ENCODE measurements at places on chromosomes 5 and 9.

DNA sequence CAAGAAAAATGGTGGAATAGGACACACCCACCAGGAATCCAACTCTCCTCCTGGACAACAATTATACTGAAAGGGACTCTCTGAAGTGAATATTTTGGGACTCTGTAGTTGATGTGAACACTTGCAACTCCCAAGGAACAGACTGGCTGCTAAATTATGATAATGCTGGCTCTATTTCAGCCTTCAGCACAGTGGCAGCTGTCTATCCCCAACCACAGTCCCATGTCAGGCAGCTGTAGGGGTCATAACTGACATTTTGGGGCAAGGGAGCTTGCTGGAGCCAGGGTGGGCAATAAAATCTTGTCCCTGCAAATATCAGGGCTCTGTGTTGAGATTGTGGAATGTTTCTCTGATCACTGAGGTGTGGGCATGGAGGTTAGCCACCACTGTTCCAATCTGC is 14.2 kb downstream of the SPATA31E1 start:
- no peak for DNase-seq

- no peak for DNase-seq
Measured at GRCh38 chr9:130741831-130742449, 48.4 kb downstream of the EXOSC2 start.

GRCh38 chr5:2899311-2899710 is 147.8 kb upstream of the IRX2 start:
- no peak for DNase-seq

GRCh38 chr5:160044967-160045366 is 36.0 kb downstream of the TTC1 start:
- no peak for DNase-seq

DNA sequence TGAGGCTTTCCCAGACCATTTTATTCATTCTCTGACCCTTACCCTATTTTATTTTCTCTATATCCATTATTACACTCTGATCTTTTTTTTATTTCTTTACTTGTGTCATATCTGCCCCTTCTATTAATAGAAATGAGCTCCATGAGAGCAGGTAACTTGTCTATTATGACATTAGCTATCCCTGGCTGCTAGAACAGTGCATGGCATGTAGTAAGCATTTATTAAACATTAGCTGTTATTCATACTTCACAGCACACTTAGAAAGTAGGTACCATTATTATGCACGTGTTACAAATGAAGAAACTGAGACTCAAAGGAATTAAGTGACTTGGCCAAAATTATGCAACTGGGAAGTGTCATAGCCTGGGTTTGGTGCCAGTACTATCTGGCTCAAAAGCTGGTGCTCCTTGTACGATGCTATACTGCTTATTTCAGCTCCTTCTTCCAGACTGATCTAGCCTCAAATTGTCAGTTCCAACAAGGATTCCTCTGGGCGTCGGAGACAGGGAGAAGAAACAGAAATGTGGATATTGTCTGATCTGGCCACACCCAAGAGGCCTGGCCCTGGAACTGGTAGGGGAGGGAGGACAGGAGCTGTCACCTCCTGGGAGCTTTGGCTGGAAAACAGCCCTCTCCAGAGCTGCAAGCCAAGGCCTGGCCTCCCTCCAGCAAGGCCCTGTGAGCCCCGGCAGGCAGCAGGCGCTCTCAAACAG is 10.8 kb upstream of the NIPAL4 start:
- no peak for DNase-seq

GRCh38 chr5:152641970-152642805 is 237.1 kb upstream of the NMUR2 start:
- no peak for DNase-seq

DNA sequence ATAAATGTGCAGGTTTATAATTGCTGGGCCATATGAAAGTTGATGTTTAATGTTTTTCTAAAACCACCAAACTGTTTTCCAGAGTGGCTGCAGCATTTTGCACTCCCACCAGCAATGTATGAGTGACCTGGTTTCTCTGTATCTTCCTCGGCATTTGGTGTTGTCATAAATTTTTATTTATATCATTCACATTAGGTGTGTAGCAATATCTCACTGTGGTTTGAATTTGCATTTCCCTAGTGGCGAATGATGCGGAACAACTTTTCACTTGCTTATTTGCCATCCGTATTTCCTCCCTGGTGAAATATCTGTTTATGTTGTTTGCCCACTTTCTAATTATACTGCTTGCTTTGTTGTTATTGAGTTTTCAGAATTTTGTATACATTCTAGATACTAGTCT is 295.7 kb upstream of the TUT7 start:
- DNase-seq: no peak

- no peak for DNase-seq
Measured at GRCh38 chr9:129183495-129184218, 5.6 kb upstream of the IER5L start.

DNA sequence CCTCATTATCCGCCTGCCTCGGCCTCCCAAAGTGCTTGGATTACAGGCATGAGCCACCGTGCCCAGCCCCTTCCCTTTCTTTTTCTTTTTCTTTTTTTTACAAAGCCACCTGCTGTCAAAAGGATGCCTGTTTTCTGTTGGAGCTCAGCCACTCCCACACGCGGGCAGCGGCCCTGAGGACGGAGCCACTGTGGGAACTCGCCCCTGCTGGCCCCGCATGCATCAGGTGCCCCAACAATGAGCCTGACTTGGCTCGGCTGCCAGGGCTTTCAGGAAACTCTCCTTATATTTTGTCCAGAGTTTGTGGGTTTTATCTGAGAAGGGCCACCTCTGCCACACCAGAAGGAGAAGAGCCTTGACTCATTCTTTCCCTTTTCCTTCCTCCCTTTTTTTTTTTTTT is 37.1 kb upstream of the LRRC14B start:
- no peak for DNase-seq

GRCh38 chr5:103896593-103896992 is 334.0 kb upstream of the NUDT12 start:
- no peak for DNase-seq

- no peak for DNase-seq
Measured at GRCh38 chr5:173744551-173744950, 128.1 kb upstream of the BOD1 start.

- DNase-seq: no peak
Measured at GRCh38 chr9:34566322-34566721, 23.2 kb downstream of the CNTFR start.

- no peak for DNase-seq
Measured at GRCh38 chr5:127358284-127358683, 67.7 kb downstream of the MEGF10 start.

DNA sequence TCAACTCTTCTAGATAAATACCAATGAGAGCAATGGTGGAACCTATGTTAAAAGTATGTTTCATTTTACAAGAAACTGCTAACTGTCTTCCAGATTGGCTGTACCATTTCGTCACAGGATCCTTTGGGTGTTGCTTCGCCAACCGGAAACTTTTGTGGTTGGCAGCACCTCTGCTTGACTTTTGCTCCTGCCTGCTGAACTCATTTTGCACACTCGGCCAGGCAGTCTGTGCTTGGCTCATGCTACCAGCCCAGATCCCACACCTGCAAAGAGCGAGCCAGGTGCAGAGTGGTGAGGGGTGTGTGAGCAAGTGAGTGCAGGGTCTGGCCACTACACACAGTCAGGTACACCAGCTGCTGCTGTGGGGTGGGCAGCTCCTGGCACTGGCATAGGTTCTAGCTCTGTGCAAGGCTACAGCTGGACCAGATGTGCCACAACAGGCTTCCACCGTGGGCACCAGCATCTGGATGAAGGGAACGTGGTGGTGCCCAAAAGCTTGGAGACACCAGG is 422.3 kb downstream of the PRR16 start:
- DNase-seq: no peak

- no peak for DNase-seq
Measured at GRCh38 chr9:34990908-34991606, 1.5 kb downstream of the DNAJB5 start.

- DNase-seq: no peak
Measured at GRCh38 chr9:73183917-73184861, 32.5 kb downstream of the ANXA1 start.

DNA sequence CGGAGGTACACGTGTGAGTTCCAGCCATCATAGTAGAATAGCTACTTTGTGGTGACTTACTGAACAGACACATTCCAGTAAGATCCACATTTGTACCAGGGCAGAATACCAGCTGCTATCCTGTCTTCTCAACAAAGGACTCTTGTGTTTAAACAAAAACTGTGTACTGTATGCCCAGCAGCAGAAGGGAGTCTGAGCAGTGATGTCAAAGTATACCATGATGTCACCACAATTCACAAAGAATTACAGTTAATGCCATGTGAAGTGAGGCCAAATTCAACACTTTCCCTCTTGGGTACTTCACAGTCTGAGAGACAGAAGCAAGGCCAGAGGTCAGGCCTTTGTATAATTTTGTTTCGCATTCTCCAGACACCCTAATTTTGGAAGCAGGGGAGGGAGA is 137.0 kb downstream of the ADAMTSL1 start:
- no peak for DNase-seq

- no peak for DNase-seq
Measured at GRCh38 chr5:128674837-128675446, 136.9 kb upstream of the FBN2 start.

GRCh38 chr9:88536951-88537760 is 2.2 kb downstream of the NXNL2 start:
- DNase-seq: no peak

GRCh38 chr5:118647587-118647986 is 340.8 kb downstream of the DTWD2 start:
- DNase-seq: no peak

DNA sequence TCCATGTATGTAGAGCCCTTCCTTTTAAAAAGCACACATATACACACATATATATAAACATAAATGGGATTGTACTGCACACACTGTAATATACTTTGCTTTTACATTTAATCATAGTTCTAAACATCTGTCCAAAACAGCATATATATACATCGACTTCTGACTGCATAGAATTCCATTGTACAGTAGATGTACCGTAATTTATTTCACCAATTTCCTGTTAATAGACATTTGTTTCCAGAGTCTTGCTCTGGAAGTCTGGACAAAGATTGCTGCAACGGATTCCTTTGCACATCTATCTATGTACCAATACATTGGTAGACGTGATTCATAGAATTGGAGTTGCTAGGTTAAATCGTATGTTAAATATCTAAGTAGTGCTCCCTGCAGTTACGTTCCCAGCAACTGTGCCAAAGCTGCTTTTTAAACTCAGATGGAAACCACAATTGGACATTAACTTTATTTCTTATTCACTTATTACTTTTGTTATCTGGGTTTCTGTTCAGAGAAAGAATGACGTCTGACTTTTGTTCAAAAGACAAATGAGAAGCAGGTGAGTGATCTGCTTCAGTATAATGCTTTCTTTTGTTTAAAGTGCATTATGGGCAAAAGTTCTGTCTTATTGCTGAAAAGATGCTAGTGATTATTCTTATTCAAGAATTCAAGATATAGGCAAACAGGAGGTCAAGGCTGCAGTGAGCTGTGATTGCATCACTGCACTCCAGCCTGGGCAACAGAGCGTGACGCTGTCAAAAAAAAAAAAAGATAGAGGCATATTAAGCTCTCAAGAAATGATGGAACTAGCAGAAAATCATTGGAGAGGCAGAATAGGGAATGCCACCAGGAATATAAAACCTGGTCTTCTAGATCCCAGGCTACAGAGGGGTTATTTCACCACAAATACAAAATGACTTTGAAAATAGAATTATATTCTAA is 138.2 kb downstream of the FGF1 start:
- no peak for DNase-seq

DNA sequence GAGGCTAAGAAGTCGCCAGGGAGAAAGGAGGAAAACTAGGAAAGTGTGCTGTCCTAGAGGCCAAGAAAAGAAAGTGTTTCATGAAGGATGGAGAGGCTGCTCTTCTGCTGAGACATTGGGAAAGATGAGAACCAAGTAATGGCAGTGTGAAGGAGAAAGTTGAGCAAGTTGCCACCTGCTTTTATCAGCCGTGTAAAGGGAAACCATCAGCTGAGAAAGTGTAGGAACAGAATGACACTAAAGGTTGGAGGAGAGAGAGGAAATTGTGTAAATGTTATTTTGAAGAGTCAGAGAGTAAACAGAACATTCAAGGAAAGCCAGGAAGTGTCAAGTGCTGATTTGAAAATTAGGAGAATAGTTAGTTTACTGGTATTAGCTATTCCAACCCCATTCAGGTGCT is 125.0 kb downstream of the CEMIP2 start:
- DNase-seq: no peak

DNA sequence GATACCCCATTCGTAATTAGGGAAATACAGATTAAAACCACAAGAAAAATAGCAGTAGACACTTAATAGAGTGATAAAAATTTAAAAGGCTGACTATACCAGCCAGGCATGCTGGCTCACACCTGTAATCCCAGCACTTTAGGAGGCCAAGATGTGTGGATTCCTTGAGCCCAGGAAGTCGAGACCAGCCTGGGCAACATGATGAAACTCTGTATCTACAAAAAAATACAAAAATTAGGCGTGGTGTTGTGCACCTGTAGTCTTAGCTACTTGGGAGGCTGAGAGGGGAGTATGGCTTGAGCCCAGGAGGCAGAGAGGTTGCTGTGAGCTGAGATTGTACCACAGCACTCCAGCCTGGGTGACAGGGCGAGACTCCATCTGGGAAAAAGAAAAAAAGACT is 72.0 kb downstream of the FCHO2 start:
- DNase-seq: no peak

GRCh38 chr9:89667726-89668125 is 62.9 kb downstream of the GADD45G start:
- no peak for DNase-seq

- no peak for DNase-seq
Measured at GRCh38 chr9:76136986-76137385, 246.5 kb downstream of the PCSK5 start.

DNA sequence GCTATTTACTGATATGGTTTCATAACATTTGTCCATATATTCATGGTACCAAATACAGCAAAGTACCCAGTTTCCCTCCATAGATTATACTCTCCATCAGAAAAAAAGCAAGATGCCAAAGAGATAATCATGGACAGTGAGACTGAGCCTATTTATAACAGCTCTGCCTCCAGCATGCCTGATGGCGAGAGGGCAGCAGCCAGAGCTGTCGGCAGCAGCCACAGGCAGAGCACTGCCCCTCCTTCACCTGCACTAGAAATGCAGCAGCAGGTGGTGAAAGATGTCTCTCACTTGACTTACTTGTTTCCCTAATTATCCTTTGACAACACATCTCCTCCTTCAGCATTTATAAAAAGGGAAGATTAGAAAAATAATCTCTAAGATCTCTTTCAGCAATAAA is 32.4 kb downstream of the CTNNAL1 start:
- DNase-seq: no peak

DNA sequence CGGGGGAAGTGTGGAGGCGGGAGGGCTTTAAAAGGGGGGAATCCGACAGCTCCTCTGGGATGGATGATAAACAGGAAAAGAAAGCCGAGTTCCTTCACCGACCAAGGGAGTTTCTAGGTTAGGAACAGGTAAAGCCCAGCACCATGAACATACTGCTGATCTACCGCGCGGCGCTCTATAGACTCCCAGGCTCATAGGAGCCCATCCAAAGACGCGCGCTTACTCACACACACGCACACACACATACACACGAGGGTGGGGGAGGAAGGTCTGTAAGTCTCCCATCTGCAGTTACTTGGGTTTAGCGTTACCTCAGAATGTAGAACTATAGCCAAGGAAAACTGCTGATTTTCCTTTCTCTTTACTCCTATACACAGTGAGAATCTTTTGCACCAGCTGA is 2.6 kb upstream of the GABRB2 start:
- no peak for DNase-seq

All from occipital lobe (tissue), 3 donors.